ENCODE measurements at places on chromosomes 4 and X.

DNA sequence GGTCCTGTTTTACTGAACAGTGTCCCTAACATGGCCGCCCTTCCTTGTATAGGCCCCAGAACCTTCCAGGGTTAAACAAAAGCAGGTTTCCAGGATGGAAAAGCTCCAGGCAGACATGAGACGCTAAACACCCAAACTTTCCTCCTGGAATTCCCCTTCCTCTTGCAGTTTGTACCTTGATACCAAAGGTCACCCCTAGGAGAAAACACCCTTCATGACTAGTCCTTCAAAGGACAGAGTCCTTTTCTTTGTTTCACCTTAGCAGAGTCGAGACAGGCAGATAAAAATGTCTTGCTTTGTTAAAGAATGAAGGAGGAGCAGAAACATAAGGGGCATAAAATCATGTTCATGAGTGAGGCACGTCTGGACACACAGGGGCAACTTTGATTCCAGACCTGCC is 247.5 kb downstream of the BCOR start:
- no peak for DNase-seq

DNA sequence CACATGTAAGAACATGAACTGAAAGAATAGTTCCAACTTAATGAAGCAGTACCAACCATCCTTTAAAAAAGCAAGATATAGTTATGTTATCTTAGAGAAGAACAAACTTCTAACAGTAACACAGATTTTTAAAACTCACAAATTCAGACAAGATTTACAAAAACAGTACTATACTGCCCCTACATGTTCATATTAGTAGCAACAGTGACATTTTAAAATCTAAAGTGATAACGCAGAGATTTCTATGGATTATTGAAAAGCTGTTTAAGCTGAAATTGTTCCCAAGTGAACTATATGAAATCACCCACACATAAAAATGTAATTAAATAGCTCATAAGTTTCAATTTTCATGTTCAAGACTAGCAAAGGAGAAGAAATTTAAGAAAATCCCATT is 166.0 kb downstream of the FBXW7 start:
- DNase-seq = no peak

DNA sequence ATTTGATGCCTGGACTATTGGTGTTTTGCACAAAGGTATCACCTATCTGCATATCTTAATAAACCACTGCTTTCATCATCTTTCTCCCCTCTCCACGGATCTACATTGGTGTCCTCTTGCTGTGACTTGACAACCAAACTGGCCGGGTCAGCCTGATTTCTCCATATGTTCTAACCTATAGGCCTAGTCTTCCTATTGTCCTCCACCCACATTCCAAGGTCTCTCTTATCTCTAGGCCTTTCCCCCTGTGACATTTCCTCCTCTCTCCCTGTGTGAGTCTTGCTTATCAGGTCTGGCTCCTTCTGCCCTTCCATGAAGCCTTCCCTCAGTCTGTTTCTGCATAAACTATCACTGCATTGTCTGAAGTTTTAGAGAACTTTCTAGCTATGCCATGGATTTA is 33.7 kb downstream of the ARHGAP24 start:
- no peak for DNase-seq

DNA sequence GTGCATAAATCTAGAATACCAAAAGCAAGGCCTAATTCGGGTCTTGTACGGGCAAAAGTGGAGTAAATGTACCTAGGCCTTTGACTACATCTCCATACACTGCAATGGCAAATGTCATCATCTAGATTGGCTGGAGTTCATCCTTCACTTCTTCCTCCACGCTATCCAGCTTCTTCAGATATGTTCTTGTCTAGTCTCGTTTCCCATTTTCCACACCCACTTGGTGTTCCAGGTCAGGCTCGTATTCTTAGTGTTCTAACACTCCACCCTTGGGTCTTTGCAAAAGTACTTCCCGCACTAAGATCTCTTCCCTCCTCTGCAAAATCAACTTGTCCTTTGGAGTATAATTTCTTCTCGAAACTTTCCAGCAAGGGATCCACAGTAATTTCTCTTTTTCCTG is 1.4 kb downstream of the COQ2 start:
- DNase-seq = no peak

- DNase-seq = no peak
Observed at GRCh38 chr4:7391637-7392437, 42.9 kb downstream of the PSAPL1 start.

- DNase-seq = no peak
Observed at GRCh38 chr4:142316025-142316424, 530.1 kb downstream of the INPP4B start.

- DNase-seq = no peak
Observed at GRCh38 chr4:26525136-26525770, 35.0 kb upstream of the CCKAR start.

DNA sequence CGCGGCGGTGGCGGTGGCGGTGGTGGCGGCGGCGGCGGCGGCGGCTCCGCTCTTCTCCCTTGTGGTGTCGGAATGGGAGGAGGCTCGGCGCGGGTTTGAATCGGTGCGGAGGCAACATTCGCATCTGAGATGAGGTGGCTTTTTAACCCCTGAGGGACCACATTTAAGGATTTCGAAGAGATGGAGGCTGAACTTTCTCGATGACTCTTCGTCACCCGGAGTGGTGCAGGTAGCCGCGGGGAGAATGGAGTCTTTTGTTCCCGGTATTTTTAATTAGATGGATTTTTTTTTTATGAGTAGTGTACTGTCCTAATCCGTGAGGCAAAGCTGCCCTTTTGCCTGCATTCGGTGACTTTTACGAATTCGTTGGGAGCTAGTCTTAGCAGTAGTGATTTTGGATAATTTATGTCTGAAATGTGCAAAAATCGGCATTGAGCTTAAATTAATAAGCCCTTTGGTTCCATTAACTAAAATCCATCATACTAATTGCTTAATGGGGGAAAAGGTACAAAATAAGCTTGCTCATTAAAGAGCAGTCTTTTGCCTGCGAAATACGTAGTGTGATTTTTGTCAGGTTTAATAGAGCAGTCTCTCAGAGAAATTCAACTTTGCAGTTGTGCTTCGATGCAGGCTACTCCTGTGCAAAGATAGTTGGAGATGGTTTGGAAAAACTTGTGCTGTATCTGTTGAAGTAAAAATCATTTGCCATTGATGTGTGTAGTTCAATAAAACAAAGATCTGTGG is 206.2 kb downstream of the TENM3 start:
- DNase-seq = no peak

GRCh38 chr4:145881989-145882388 is 56.6 kb downstream of the ZNF827 start:
- DNase-seq = no peak

- no peak for DNase-seq
Observed at GRCh38 chr4:119170195-119170594, 34.6 kb downstream of the MYOZ2 start.

DNA sequence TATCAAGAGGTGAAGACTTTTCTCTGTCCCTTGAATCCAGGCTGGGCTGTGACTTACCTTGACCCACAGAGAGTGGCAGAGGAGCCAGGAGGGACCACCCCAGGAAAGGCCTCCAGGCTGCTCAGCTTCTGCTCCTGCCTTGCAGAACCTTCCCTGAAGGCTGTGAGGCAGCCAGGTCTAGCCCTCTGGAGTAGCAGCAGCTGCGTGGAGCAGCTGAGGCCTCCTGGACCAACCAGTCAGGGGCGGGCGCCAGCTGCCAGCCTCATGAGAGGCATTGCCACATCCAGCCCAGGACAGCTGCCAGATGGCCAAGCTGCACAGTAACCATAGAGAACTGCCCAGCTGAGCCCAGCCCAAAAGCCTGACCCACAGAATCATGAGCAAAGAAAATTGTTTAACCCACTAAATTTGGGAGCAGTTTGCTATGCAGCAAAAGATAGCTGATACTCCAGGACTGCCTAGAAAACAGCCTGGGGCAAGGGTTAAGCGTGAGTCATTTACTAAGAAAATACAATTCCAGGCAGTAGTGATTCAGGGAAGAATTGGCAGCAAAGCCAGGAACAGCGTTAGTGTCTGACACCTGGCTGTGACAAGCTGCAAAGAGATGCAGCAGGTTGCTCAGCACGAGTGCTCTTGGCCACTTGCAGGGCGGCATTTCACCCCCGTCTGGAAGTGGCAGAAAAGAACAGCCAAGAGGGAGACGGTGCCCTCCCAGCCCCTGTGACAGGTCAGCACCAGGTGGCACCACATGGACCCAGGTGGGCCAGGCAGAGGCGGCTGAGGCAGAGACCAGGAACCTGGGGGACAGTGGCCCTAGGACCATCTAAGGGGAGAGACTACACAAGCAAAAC is 14.7 kb upstream of the PDE6B start:
- no peak for DNase-seq

DNA sequence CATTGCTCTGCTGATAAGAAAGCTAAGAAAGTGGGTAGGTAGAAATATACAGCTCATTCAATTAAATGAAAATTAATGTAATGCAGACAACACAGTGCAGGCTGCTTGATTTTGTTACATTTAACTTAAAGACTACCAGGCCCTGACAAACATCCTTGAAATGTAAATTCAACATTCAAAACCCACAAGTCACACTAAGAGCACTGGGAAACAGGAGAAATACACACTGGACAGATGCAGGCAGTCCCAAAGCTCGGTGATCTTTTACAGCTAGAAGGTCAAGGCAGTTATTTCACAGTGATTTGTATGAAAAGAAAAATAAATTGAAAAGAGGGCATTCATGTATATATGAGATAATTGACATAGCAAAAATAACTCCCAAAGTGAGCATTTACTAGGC is 94.3 kb upstream of the PLAC1 start:
- no peak for DNase-seq

- no peak for DNase-seq
Observed at GRCh38 chr4:74278490-74278889, 29.8 kb upstream of the EPGN start.

- DNase-seq = no peak
Observed at GRCh38 chr4:7210824-7211223, 18.5 kb downstream of the SORCS2 start.

GRCh38 chrX:70293621-70294020 is 3.7 kb downstream of the KIF4A start:
- no peak for DNase-seq

DNA sequence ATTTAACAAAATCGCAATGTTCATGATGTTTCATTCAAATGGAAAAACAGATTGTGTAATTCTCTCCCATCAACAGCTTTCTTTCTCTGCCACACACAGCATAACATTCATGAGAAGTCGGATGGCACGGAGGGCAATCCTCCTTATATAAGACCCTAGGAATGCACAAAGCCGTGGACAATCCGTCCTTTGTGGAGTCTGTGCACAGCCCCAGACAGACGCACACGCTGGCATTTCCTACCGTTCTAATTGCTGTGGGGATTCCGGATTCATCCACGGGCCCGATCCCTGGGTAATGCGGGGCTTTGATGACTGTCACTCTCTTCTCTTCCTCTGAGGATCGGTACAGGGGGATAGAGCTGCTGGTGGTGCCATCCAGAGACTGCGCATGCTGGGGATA is 121.9 kb upstream of the PDLIM3 start:
- no peak for DNase-seq

DNA sequence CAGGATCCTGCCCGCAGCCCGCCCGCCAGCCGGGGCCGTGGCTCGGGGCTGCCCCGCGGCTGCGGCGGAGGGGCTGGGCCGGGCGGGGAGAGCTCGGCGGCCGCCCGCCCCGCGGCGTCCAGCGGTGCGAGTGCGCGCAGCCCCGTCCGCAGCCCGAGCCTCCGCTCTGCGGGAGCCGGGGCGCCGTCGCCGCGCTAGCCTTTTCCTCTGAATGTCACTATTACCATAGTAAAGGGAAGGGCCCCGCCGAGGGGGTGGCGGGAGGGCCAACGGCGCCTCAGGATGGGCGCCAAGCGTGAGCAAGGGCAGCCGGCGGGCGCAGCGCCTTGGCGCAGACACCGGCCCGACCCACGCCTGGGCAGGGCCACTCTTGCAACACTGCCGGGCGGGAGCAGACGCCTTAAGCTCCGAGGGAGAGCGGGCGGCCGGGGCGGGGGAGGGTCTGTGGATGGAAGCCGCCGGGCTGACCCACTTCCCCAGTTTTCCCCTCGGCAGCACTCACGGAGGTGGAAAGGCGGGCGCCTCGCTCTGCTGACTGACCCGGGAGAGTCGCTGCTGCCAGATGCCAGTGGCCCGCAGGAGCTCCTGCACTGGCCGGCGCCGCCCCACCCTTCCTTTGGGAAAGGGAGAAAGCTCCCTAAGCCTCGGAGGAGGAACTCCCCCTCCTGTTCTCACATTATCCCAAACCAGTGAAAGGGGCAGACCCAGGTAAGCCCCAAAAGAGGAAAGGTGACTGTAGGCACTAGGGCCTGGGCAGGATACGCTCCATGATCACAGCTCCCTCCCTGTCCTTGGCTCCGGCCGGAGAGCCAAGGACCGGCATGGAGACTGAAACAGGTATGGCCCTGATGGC is 329.4 kb downstream of the HNRNPD start:
- DNase-seq = peak; percentile 77

GRCh38 chr4:185587427-185588161 is 52.3 kb upstream of the PDLIM3 start:
- peak; percentile 49 for DNase-seq

DNA sequence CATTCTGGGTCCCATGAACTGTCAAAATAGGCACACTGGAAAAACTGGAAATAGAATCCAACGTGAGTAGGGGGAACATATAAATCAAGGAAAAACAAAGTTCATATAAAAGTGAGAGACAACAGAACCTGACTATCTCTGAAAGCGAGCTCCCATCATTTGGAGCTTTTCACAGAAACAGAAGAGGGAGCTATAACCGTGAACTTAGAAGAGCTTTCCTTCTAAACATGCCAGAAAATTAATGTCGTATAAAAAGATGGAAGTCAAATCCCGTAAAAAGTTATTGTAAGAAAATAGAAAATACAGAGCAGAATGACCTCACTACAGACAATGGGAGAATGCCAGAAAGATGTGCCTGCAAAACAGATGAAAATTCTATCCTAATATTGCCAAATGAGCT is 23.9 kb upstream of the HSD17B10 start:
- DNase-seq = no peak

- DNase-seq = no peak
Observed at GRCh38 chrX:108875548-108875947, 139.2 kb upstream of the IRS4 start.

- DNase-seq = no peak
Observed at GRCh38 chr4:179582164-179582905, 2140.1 kb upstream of the AGA start.

- DNase-seq = no peak
Observed at GRCh38 chr4:2247128-2248043, 5.5 kb upstream of the HAUS3 start.

DNA sequence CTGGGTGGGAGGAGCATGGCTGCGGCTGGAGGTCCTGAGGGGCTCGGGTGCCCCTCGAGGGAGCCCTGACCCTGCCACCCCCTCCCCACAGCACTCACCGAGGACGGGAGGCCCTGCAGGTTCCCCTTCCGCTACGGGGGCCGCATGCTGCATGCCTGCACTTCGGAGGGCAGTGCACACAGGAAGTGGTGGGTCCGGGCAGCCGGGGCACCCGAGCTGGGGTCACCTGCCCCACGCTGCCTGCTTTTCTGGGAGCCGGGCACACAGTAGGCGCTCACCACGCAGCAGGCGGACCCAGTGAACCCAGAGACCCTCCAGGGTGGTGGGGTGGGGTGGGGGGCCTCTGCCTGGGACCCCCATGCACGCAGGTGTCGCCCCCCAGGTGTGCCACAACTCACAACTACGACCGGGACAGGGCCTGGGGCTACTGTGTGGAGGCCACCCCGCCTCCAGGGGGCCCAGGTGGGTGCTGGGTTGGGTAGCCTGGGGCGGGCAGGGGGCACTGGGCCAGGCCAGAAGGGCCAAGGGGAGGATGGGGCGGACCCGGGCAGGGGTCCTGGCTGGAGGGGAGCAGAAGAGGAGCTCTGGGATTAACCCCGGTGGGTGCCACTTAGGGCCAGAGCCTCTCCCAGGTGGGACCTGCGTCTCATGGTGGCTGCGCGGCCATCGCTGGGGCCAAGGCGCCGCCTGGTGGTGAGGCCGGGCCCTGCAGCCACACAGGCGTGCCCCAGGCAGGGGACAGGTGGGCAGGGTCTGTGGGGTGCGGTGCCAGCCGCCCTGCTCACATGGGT is 1.4 kb downstream of the HGFAC start:
- DNase-seq = peak; percentile 57

Measured in left hindlimb (tissue), 1 donor.